ENCODE measurements at places on chromosomes 11 and 22.

DNA sequence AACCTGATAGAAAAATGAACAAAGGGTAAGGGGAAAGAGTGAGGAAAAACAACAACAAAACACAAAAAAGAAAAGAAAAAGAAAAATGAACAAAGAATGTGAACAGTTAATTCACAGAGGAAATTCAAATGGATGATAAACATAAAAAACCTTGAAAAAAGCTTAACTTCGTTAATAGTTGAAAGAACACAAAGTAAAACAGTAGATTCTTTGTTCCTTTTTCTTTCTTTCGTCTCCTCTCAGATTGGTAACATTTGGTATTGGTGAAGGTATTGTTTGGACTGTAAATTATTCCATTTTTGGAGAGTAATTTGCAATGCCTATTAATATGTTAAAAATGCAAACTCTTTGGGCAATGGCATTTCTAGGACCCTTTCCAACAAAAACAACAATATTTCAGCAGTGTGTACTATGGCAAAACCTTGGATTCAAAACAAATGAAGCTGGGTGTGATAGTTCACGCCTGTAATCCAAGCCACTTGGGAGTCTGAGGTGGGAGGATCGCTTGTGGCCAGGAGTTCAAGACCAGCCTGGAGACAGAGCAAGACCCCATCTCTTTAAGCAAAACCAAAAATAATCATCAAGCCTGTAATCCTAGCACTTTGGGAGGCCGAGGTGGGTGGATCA is 3.3 kb upstream of the BACE1 start:
- DNase-seq, result no peak

- no peak for DNase-seq
Observed at GRCh38 chr11:76291576-76292526, 85.5 kb upstream of the WNT11 start.

GRCh38 chr11:67347964-67348749 is 5.2 kb downstream of the POLD4 start:
- DNase-seq, result no peak

- no peak for DNase-seq
Observed at GRCh38 chr11:15714641-15715399, 600.1 kb downstream of the INSC start.

GRCh38 chr22:39519681-39520225 is 609 bp upstream of the ATF4 start:
- no peak for DNase-seq

DNA sequence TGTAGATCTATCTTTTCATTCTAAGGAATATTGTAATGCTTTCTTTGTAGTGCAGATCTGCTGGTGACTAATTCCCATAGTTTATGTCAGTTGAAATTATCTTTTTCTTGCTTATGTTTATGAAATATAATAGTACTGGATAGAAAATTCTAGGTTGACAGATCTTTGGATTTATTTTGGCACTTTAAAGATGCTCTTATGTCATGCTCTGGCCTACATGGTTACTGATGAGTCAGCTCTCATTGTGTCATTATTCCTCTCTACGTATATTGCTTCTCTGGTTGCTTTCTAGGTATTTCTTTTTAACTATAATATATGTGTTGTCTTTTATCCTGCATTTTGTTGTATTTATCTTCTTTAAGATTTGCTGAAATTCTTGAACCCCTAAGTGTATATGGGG is 955.5 kb upstream of the CHORDC1 start:
- DNase-seq, result no peak

DNA sequence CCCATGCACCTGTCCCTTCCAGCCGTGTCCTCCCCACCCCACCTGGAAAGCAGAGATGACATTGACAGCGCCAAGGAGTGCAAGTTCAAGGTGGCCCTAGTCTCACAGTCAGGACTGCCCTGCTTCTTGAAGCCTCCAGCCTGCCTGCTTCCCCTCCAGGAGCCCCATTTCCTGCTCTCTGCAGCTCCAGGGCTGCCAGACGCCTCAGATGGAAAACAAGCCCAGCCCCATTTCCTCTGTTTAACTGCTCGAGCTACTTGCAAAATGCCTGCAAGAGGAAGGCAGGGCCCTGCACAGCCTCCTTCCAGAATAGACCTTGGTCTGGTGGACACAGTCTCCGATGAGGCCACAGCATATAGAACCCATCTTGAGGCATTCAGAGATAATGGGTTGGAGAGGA is 5.0 kb upstream of the DGKZ start:
- DNase-seq, result no peak

GRCh38 chr22:19543970-19544708 is 19.9 kb upstream of the CLDN5 start:
- no peak for DNase-seq

Measured in stimulated activated CD8-positive, alpha-beta memory T cell treated with anti-CD3 and anti-CD28 coated beads, Interleukin-2, amount 100 ng/mL, for 1 hour (primary cell).